Hematopoietic multipotent progenitor cell (in vitro differentiated cells): ENCODE measurements at places on chromosomes 12 and 14.

DNA sequence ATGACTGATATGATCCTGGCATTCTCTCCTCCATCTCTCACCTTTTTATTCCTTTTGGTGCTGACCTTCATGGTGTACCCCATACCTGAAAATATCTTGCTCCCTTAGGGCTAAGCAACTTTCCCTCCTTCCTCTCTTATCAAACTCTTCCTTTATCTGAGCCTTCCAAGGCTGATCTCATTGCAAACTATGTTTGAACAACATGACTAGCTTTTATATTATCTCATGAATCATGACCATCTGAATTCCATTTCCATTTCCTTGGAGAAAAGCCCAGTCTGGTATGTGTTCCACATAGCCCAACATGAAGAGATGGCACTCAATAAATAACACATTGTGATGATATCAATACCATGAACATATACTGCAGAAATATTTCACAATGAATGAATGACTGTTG, 111.6 kb downstream of the TSPAN8 start:
- no peak for DNase-seq

GRCh38 chr14:85178864-85179263, 351.1 kb upstream of the FLRT2 start:
- DNase-seq = no peak

GRCh38 chr12:89101440-89101839, 250.9 kb downstream of the DUSP6 start:
- no peak for DNase-seq

DNA sequence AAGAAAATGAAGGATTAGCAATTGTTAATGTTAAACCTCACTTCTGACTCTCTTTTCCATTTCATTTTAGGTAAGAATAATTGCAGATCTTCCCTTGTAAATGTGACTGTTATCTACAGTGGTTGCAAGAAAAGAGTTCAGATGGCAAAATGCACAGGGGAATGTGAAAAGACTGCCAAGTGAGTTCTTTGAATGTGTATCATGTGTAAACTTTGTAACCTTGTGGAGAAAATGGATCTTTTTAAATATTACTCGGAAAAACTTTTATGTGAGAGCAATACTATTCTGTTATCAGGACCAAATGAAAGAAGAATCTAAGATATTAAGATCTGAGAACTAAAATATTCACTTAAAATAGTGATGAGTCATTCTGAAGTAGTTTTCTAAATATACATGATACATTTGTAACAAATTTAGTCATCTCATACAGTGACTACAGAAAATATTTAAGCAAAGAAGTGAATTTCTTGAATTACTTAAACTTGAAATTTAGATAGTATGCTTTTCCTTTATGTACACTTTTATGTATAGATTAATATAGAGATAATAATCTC, 122.5 kb upstream of the CNTN1 start:
- no peak for DNase-seq

GRCh38 chr14:68669603-68670358, 123.1 kb downstream of the ZFP36L1 start:
- no peak for DNase-seq

DNA sequence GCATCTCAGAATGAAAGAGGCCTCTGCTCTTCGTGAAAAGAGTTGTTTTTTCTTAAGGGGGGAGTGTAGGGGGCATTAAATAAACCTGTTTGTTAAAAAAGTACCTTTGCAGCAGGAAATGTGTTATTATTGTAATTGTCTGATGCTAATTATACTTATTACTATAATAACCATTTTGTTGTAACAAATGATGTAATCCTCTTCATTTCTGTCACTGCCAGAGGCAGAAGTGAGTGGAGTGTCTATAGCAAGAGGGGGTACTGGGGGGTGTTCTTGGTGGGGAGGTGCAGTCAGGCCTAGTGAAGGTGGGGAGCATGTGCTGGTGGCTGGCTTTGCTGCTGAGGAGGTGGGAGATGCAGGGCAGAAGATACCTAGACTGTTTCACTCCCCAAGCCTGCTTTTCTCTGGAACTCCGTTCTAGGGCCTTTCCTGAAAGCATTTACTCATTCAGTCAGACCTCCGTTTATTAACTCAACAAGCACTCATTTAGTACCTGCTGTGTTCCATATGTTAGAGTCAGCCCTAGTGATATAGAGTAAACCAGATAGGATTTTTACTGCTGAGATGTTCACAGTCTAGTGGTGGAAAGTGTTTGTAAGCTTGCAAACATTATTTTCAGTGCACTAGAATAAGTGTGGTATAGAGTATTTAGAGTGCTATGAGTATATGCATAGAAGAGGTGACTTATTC, 77.5 kb upstream of the CISTR start:
- DNase-seq = no peak

DNA sequence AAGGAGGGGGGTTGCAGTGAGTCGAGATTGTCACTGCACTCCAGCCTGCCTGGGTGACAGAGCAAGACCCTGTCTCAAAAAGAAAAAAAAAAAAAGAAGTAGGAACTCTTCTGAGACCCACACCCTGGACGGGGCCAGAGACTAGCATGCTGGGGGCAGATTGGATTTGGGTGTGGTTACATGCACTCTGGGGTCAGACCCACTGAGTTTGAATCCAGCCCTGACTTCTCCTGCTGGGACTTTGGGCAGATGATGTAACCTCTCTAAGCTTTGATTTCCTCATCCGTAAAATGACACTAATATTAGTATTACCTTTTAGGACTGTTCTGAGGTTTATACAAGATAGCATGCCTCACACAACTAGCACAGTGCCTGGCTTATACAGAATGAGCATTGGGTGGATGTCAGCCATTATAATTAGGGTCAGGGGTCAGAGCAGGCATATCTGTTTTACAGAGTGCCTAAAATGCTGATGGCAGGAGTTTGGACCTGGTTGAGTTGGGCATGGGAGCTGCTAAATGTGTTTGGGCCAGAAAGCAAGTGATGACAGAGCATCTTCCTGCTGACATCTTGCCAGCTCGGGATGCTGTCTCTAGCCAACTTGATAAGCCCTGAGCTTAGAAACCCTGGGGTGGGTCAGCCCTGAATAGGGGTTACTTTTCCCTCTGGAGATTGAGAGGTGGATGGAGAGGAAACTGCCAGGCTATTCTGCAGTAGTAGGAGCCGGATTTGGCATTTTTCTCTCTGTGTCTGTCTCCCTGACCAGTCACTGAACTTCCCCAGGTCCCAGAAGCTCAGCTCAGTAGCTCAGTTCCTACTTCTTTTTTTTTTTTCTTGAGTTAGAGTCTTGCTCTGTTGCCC, 15.5 kb downstream of the TPCN1 start:
- DNase-seq = no peak

DNA sequence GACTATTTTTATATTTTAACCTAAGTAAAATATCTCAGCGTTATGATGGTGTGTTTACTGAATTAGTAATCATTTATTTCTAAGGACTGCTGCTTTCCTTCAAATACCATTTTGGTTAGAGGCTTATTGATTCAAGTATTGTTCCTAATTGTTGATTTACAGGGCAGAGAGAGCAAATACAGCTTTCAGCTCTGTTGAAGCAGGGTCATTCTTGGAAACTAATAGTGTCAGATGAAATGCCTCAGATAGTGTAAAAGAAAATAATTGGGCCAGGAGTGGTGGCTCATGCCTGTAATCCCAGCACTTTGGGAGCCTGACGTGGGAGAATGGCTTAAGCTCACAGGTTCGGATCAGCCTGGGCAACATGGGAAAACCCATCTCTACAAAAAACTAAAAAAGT, 249.3 kb downstream of the FUT8 start:
- no peak for DNase-seq

GRCh38 chr12:69984241-69984640, 159.2 kb downstream of the MYRFL start:
- DNase-seq = no peak

DNA sequence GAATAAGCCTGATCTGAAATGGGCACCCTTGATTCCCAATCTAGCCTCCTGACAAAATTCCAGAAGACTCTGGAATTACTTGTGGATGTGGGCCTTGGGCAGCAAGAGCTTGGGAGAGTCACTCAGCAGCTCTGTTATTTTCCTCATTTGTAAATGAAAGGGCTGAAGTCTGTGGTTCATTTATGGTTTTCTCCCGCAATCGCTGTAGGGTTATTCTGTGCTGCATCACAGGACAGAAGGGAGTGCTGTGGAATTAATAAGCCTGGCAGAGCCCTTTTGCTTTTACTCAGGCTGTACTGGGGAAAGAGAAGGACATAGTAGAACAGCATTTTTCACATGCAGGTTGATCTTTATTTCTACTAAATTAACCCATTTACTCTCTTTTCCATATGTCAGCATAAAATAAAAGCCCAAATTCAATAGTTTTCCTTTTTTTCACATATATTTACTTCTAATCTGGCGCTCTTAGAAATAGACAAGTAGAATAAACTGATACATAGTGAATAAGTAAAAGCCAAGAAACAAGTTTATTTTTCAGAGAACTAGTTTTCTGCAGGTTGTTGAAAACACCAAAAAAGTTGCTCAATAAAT, 49.2 kb downstream of the DUSP16 start:
- no peak for DNase-seq

DNA sequence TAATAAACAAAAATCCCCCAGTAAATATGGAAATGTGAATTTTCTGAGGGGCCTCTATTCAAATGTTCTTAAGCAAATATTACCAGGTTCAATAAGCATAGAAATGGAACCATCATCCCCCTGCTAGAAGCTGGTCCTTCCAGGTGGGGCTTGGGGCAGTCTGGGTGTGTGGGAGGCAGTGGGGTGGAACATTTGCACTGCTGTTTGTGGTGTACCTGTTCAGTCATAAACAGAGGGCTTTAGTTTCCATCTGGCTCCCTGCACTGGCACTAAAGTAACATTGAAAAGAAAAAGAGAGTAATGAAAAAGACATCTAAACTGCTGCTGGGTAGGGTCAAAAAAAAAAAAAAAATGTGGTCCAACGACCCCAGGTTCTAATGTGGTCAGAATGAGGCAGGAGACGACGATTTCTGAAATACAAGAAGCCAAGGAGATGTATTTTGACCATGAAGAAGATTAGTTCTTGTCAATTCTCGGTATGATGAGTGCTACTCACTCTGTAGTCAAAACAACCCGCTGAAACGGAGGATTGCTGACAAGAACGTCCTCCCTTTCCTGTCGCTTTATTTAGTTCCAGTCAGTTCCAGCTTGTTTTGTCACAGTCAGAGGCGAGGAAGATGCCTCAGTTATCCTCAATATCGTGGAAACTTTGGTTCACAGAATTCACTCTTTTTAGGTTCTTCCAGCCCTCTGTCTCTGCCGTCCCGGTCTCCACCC, 44.2 kb upstream of the MANSC4 start:
- no peak for DNase-seq

- DNase-seq = no peak
Observed at GRCh38 chr14:85146779-85147178, 383.2 kb upstream of the FLRT2 start.

- no peak for DNase-seq
Observed at GRCh38 chr12:101866615-101867373, 10.6 kb upstream of the DRAM1 start.
